ENCODE measurements at places on chromosomes 2 and 18.

GRCh38 chr2:226564667-226565066 is 235.0 kb downstream of the IRS1 start:
- DNase-seq: no peak

DNA sequence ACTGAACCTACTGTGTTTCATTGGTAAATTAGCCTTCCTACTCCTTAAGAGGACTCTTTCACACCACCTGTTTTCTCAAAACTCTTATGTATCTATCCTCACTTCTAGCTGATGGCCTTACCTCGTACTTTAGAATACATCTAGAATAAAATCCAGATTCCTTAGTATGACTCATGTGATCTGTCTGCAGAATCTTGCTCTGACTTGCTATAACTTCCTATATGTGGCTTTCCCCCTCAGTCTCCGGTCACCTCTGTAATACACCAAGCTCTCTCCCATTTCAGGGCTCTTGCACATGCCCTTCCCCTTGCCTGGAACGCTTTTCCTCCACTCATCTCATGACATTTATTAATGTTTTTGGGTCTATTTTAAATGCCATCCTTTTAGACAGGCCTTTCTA is 95.6 kb upstream of the LHCGR start:
- no peak for DNase-seq

GRCh38 chr2:70932631-70933230 is 3.0 kb upstream of the ATP6V1B1 start:
- DNase-seq: no peak

DNA sequence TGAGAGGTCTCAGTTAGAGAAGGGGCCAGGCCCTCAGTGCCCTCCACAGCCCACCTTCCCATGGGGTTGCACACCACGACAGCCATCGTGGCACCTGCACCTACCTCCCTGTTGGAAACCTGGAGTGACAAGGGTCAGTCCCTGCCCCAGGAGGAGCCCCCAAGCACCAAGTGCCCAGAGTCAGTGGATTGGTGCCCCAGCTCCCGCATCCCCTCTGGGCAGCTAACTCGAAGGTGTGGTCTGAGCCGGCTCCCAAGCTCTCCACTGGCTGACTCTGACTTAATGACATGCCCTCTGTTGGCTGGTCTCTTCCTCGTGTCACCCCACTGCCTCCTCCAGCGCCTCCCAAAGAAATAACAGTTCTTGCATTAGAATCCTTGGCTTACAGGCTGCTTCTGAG is 116.4 kb downstream of the NDUFA10 start:
- no peak for DNase-seq

GRCh38 chr2:236536727-236537398 is 32.8 kb upstream of the ACKR3 start:
- DNase-seq: peak; percentile 34

GRCh38 chr2:37674946-37675345 is 3.5 kb upstream of the CDC42EP3 start:
- no peak for DNase-seq

GRCh38 chr2:54545702-54546450 is 89.7 kb downstream of the SPTBN1 start:
- DNase-seq: no peak

DNA sequence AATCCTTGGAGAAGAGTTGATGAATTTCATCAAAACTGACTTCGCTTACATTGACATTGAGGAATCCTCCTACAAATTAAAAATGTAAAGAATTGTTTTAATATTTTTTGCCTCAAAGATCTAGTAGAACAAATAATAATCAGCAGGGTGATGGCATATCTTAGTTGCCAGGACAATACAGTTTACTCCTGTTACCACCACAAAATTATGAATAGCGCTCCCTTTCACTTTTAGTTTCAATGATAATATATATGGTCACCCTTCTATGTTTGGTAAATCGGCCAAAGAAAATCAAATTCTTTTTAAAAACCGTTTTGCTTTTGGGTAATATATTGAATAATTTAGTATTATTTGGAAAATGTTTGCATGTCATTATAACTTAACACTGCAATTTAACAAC is 39.0 kb downstream of the B4GALT6 start:
- DNase-seq: no peak

DNA sequence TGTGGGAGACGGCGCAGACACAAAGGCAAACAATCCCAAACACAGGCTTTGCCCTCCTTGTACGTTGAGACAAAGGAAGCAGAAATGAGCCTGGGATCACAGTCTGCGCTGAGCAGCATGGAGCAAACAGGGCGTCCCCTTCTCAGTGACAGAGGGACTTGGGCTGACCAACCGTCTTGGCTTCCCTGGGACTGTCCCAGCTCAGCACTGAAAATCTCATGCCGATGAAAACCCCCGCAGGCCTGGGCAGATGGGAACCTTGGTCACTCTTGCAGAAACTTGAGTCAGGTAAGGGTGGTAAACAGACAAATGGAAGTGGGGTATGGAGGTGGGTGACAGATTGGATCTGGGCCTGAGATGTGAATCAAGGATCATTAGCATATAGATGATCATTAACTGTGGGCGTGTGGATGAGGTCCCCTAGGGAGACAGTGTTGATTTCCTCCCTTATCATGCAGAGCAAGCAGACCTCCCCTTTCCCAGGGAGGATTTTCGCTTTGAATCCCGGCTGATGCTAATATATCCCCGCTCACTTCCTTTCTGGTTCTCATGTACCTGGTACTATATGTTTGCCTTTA is 19.1 kb upstream of the SH3BP4 start:
- DNase-seq: no peak

DNA sequence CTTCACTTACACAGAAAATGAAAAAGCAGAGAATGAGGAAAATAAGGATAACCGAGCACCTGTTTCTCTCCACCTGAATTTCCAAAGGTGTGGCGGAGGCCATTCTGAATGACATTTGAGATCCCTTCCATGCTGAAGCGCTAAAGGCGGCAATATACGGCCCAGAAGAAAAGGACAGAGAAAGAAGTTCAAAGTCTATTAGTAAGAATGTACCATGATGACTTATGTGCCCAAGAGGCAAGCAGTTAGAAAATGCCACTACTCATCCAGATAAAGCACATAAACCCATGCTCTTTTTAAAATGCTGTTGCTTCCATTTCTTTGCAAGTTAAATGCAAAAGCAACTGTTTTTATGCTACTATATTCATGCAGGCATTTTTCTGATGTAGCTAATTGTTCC is 37.2 kb downstream of the FEZ2 start:
- DNase-seq: no peak

DNA sequence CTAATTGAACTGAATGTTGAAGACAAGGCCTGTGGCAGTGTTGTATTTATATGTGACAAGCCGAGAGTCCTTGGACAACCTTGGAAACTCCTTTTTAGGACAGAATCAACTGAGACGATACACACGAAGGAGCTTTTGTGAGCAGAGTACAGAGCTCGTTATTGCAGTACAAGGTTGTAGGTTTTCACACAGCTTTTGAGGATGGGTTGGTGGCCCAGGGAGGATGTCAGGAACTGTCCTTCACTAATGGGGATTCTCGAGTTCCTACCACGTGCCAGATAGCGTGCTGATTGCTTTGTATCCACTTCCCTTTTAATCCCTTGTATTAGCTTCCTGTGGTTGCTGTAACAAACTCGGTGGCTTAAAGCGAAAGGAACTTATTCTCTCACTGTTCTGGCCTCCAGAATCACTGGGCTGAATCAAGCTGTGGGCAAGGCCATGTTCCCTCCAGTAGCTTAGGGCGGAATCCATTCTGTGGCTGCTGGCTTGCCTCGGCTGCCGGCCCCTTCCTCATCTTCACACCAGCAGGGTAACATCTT is 20.2 kb downstream of the INPP4A start:
- DNase-seq: no peak

- no peak for DNase-seq
Observed at GRCh38 chr2:45851576-45852304, 200.3 kb downstream of the PRKCE start.

- DNase-seq: no peak
Observed at GRCh38 chr2:120396013-120396860, 50.3 kb downstream of the INHBB start.

- DNase-seq: no peak
Observed at GRCh38 chr2:44716131-44716530, 225.4 kb upstream of the SIX3 start.

DNA sequence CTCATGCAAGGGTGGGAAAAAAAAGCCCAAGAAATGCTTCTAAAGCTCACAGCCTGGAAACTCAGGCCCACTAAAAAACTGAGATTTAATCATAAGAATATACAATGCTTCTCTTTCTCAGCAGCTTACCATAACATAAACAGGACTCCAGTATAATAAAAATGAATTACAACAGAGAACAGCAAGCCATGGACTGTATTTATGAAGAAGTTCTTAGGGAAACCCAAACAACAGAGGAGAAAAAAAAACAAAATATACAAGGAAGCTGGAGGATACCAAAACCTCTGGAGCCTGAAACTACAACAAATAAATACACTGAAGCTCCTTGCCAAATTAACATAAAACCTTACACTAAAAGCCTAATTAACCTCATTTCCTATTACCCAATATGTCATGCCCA is 187.8 kb downstream of the RDH14 start:
- DNase-seq: no peak

DNA sequence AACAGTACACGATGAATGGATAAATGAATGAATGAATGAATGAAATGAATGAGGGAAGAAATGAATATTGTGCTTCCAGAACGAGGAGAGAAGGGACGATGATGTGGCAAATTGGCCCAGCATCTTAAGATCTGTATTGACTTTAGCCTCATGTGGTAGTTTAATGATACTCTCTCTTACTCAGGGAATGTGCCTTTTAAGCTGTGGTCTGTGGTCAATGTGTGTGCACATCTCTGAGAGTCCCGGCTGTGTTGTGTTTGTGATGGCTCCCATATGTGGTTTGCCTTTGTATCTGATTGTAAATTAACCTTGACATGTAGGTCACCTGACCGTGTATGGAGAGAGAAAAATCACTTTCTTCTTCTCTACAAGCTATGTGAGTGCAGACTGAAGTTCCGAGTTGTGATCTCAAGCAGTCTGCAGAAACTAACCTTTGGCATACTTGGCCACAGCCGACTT is 91.2 kb downstream of the NEDD4L start:
- no peak for DNase-seq

DNA sequence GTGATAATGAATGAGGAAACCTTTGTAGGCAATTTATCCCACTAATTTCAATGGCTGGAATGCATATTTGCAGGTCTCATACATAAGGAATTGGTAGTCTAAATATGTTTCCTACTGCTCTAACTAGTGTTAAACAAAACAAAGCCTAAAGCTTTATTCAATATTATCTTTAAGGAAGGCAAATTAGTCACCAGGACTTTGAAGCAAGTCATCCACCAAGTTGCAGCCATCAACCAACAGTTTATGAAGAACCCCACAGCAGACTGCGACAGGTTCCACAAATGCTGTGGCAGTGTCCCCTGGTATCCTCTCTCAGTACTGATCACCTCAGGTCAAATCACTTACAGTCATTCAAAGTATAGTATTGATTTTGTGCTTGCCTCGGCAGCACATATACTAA is 181.5 kb upstream of the ZFP36L2 start:
- DNase-seq: no peak

DNA sequence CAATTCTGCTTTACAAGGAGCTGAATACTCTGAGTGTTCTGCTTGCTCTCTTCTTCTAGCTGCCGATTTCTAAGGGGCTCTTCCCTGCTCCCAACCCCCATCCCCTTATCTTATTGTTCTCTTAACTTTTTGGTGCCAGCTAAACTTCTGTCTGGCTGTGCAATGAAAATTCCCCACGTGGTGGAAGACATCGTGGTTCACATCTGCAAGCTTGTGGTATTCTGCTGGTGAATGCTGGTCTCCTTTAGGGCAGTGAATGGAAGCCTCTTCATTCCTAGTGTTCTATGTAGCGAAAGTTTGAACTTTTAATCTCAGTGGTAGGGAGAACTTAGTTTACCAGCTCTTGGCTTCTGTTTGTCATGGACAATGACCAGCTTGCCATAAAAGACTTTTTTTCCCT is 406.0 kb upstream of the ZEB2 start:
- no peak for DNase-seq

- DNase-seq: no peak
Observed at GRCh38 chr2:240187989-240188590, 47.6 kb upstream of the OTOS start.

GRCh38 chr2:71121479-71121878 is 8.6 kb downstream of the MCEE start:
- DNase-seq: no peak

GRCh38 chr2:224310943-224311625 is 90.8 kb downstream of the FAM124B start:
- DNase-seq: no peak

- DNase-seq: no peak
Observed at GRCh38 chr2:237466211-237466610, 20.8 kb upstream of the MLPH start.
